ENCODE measurements at places on chromosomes 1 and 21.

DNA sequence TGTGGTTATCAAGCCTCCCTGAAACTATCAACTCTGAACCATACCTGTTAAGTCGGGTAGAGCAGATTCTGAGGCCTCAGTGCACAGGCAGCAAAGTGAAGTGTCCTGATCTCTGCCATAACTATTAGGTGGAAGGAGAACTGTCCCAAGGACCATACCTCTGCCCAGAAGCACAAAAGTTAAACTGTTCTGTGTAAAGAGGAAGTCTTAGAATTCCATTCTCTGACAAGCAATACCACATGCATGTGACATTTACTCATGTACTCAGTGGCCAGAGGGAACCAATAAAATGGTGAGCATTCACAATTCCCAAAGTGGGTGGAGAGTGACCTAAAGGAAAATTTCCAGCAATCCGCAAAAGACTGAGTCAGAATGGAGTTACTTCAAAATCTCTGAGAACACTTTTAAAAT lies 61.0 kb downstream of the TOR3A start:
- DNase-seq: peak; percentile 69

DNA sequence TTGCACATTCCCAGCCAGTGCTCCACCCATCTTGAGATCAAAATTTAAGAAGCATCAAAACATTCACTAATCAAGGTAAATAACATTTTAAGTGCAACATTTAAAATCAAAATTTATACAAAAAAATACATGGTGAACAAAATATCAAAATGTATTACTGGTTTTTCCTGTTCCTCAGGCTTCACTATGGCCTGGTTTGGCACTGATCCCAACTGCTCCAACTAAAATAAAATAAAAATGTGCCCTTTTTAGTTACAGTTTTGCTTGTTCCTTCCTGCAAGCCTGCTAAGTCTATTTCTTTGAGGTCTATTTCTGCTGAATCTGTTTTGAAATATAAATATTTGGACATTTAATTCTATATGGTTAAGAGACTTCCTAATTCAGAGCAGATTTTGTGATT lies 54.9 kb downstream of the ADAMTS1 start:
- no peak for DNase-seq

- no peak for DNase-seq
These were observed 46.9 kb downstream of the HLX start for GRCh38 chr1:220926146-220926545.

- DNase-seq: no peak
These were observed 10.3 kb upstream of the PTPN7 start for GRCh38 chr1:202170726-202171125.

- no peak for DNase-seq
These were observed 83.5 kb upstream of the SIM2 start for GRCh38 chr21:36615274-36615964.

- peak; percentile 55 for DNase-seq
These were observed 617 bp downstream of the KIRREL1 start for GRCh38 chr1:157993918-157994605.

GRCh38 chr1:111290104-111290503 lies 547 bp upstream of the CHIA start:
- DNase-seq: no peak

DNA sequence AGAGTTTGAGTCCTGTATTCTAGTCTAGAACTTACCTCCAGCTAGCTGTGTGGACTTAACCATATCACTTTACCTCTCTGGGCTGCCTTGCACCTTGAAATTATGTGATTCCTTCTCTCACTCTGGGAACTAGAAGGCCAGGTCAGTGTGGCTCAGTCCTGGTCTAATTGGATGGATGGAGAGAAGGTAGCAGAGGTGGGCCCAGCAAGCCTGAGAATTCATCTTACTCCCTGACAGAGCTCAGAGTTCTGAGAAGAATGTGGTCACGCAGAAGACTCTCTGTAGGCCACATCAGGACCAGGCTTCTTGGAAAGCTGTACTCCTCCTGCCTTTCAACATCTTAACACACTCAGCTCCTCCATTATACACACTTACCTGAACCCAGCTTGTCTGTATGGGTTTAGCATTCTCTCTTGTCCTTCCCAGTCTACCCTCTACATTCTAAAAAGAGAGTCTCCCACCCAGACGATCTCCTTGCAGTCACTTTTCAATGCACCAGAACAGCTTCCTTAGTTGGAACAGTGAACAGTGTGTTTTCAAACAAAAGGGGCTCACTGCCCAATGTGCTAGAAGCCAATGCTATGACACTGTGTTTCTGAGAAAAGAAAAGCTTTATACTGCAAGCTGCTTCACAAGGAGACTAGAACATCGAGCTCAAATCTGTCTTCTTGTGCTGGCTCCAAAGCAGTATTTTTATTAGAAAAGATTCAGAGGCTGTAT lies 60.5 kb downstream of the CAPN9 start:
- no peak for DNase-seq

GRCh38 chr1:4063516-4063915 lies 163.4 kb upstream of the C1orf174 start:
- DNase-seq: no peak

- peak; percentile 89 for DNase-seq
These were observed 47.6 kb downstream of the RHOU start for GRCh38 chr1:228782662-228783417.

DNA sequence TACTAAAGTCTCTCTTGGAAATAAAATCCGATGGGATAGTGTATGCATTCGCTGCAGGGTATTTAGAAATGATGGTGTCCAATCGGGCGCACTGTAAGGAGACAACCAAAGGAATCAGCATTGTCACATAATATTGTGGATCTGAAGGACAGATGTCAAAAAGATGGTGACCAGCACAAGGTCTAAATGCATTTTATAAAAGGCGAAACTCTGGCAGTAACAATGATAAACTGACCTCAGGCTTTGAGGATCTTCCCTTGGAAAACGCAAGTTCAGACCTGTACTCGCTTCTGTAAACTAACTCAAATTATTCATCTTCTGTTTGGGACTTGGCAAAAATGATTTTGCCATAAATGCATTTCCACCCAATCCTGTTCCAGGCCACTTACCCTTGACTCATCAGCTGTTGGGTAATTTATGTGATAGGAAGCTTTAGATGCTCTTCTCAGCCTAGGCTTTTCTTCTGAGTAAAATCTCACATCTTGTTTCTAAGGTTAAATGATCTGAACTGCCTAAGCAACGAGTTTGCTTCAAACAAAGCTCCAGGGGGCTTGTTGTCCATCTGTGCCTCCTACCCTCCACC lies 33.8 kb downstream of the STPG1 start:
- no peak for DNase-seq

DNA sequence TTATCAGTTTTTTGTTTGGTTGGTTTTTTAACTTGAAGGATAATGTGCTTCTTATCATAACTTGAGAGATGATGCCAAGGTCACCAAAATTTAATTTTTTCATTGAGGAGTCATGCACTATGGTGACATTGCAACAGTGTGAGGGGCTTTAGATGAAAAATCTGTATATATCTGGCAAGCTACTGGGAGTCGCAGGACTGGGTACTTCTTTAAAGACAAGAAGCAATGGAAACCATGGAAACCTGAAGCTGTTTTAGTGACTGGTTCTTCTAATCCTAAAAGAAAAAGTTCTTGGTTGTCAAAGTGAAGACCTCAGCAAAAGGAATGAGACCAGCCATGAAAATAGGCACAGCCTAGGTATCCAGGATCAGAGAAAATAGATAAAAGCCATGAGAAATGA lies 31.1 kb downstream of the ZC3H11B start:
- no peak for DNase-seq

DNA sequence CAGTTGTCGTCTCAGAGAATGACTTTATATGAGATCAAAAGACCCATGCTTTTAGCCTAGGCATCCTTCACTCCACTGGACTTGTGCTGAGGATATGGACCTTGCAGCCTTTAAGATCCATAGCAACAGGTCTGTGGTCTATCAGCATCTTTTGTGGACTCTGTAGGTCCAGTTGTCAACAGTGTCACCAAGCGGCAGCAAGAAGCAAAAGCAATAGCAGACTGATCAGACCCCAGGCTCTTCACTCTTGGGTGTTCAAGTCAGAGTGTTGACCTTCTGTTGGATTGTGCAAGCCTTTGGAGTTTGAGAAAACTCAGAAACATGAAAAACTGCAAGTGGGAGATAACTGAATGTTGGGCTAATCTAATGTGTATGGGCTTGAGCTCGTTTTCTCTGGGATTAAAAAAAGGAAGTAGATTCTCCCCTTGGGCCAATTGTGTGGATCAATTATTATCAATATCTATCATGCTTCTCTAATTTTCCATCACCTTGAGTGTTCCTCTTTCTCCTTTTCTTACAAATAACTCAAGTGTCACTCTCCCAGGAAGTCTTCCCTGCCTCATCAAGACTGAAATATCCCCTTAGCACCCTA lies 144.2 kb downstream of the LYPLAL1 start:
- DNase-seq: peak; percentile 25

- DNase-seq: no peak
These were observed 91.9 kb downstream of the LEPR start for GRCh38 chr1:65512383-65512782.

GRCh38 chr21:14361958-14362357 lies 21.0 kb downstream of the HSPA13 start:
- DNase-seq: no peak

DNA sequence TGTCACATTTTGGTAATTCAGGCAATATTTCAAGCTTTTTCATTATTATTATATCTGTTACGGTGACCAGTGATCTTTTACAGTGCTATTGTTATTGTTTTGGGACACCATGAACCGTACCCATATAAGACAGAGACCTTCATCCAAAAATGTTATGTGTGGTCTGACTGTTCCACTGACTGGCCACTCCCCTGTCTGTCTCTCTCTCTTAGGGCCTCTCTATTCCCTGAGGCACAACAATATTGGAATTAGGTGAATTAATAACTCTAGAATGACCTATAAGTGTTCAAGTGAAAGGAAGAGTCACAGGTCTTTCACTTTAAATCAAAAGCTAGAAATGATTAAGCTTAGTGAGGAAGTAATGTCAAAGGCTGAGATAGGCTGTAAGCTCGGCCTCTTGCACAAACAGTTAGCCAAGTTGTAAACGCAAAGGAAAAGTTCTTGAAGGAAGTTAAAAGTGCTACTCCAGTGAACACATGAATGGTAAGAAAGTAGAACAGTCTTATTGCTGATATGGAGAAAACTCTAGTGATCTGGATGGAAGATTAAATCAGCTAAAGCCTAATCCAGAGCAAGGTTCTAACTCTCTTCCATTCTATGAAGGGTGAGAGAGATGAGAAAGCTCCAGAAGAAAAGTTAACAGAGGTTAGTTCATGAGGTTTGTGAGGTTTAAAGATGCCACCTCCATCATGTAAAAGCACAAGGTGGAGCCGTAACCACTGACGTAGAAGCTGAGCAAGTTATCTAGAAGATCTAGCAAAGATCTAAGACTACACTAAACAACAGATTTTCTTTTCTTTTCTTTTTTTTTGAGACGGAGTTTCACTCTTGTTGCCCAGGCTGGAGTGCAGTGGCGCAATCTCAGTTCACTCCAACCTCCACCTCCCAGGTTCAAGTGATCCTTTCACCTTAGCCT lies 19.7 kb upstream of the DIPK1A start:
- no peak for DNase-seq

- no peak for DNase-seq
These were observed 479.9 kb upstream of the PLXNA2 start for GRCh38 chr1:208724079-208724478.

GRCh38 chr1:40939320-40940059 lies 40.0 kb upstream of the CTPS1 start:
- DNase-seq: peak; percentile 71

- DNase-seq: no peak
These were observed 509.4 kb downstream of the SMYD3 start for GRCh38 chr1:245997471-245998258.

- no peak for DNase-seq
These were observed 19.2 kb downstream of the LAMC2 start for GRCh38 chr1:183205196-183205781.

DNA sequence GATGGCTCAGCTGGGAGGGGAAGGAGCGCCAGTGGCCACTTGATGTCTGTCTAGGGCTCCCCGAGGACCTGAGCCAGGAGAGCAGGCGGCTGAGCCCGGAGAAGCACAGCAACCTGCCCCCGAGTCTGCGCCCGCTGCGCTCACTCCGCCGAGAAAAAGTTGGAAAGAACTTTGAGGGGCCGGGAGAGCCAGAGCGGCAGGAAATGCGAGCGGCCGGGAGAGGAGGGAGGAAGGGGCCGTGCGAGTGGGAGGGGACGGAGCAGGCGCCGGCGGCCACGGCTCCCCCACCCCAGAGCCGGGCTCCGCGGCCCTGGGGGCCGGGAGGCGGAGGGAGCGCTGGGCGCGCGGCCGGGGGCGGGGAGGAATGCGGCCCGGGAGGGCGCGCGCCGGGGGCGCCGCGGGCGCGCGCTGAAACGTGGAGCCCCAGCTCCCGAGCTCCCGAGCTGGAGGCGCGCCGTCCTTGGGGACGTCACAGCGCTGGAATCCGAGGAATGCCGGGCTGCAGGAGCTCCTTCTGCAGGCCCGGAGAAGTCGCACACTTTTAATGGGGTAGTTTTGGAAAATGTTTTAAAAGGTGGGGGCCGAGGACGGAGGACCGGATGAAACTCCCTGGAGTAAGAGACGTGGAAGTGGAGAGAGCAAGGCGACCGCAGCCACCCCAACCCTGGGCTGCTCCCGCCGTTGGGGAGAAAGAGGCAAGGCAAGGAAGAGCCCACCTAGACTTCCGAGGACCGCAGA lies at the start of gene PTPN14:
Gene PTPN14, minus strand, starts transcription at position 167 of the 738 bp plus-strand sequence. CDS start 86,799 bp downstream, outside the sequence.
- DNase-seq: peak; percentile 97

GRCh38 chr1:19909392-19909791 lies 14.0 kb downstream of the PLA2G2E start:
- no peak for DNase-seq

GRCh38 chr1:6502000-6502891 lies 10.8 kb upstream of the PLEKHG5 start:
- DNase-seq: no peak

DNA sequence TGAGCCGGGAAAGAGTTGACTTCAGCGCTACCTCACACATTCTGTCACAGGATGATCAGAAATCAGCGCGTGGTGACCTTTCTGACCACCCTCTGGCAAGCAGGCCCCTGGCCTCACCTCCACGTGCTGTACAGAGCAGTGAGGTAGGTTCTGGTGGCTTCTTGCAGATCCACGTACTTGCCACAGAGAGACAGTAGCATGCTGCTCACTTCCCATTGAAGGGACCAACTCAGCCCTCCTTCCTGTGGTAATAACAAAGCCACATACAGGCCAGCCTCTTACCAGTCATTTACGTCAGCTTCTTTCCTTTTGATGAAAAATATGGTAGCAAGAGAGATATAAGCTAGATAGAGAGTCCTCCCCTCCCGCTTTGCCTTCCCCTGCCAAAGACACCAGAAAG lies 200.7 kb downstream of the CHRM3 start:
- DNase-seq: no peak

DNA sequence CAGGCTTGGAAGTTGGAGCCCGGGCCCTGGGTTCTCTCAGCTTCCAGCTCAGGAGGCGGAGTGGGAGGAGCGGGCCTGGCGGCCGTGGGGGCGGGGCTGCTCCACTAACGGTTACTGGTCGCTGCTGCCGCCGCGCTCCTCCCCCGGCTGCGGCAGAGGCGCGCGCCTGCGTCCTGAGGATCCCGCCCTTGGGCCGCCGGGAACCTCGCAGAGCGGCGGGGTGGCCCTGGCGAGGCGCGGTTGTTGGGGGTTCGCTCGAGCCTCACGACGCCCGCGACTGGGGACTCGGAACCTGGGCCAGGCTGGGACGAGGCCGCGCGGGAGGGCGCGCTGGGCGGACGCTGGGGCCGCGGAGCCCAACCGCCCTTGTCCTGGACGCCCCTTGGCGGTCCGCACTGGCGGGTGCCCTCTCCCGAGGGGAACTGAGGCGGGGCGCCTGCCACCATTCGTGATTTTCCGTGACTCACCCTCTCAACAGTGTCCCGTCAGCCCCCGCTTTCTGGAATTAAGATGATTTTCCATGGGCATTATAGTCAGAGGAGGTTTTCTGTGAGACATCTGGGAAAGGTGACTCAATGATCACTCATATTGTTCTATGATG lies 34.1 kb downstream of the OR2G3 start:
- peak; percentile 73 for DNase-seq
